Astrocyte (in vitro differentiated cells and primary cell): ENCODE measurements at places on chromosomes 5 and 9.

DNA sequence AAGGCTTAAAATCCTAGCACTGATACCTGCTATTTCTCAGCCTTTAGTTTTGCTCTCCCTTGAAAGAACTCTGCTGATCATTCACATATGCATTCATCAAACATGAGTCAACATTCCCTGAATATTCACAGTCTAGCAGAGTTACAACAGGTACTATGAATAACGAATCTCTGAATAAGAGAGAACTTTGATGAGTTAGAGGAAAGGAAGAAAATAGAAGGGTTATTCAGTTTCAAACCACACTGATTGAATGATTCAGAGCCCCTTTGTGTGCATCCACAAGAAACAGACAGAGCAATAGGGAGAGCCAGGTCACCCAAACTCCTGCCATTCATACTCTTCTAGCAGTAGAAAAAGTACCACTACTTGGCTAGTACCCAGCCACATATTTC is 36.0 kb downstream of the FOXD1 start:
- peak; percentile 94 for DNase-seq

DNA sequence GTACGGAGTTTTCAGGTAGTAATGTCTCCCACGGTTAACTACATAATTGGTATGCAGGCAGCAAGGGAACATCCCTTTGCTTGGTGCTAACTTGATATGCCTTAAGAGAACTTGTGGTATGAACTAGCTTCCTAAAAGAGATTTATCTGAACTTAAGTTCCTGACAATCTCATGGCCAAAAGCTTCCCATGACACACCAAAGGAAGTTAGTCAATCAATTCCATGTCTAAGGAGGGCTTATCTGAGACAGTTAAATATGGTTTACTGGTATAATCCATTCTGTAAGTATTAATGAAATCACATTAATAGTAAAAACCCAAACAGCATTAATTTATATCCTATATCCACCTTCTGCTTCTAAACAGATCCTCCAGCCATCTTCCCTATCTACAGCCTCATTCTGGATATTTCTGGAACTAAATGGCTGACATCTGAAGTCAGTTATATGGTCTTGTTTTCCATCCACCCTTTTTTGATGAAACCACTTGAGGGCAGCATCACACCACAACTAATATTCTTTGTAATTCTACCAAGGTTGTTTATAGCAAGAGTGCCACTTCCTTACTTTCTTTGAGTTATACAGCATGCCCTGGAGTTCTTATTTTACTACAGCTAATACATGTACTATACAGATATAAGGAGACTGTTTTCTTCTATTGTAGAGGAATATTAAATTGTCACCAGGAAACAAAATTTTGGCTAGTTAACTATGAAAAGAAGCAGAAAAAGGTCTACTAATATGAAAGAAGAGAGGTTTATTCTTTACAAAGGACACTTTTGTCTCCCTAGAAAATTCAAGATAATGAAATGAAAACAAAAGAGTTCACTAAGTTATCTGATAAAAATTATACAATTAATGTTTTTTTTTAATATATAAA is 34.7 kb downstream of the SHOC1 start:
- peak; percentile 60 for DNase-seq

DNA sequence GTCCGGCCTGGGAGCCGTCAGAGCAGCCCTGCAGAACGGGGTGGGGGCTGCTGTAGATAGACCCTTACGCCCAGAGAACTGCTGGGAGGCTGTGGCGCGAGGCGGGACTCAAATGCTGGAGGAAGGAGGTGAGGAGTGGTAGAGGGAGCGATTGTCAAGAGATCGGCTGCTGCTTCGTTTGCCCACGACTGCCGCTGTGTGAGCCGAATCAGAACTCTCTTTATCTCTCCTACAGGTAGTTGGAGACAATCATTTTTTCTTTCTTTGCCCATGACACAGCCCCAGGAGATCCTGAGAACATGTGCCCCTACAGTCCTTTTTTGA is 456 bp downstream of the ZNF79 start:
- no peak for DNase-seq

DNA sequence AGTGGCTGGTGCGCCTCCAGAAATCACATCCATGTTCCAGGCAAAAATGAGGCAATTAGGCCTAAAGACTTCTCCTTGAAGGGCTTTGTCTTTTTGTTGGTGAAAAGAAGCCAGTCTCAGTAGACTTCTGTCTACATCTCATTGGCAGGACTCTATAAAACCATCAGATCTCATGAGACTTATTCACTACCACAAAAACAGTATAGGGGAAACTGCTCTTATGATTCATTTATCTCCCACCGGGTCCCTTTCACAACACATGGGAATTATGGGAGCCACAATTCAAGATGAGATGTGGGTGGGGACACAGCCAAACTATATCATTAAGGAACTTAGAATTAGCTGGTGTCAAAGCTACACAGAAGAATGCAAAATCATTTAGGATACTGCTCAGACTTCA is 77.7 kb upstream of the SNX2 start:
- no peak for DNase-seq

DNA sequence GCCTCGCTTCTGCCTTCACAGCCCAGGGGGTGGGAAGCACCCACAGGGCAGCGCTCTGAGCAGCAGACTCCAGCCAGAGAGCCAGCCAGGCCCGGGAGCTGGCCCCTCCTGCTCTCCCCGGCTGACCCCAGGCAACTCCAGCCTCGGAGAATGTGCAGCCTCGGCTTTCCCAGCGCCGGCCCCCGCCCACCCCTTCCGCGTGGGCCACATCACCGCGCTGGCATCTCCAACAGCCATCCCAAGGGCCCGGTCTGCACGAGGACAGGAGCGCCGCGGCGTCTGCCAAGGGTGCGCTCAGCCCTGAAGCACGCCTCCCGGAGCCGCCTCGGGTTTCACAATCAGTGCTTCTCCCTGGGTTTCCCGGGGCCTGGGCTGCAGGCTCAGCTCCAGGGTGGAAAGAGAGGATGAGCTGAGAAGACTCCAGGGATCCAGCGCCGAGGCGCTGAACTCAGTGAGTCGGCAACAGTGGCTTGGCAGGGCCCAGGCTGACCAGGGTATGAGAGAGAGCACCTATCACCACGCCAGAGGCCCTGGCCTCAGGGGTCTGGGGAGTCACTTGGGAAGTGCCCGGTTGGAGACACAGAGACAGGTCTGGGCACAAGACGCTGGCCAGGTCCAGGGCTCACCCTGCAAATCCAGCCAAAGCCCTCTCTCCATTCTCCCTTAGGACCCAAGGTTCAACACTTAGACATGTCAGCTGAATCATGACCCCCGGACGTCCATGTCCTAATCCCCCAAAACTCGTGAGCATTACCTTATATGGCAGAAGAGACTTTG is 79.6 kb downstream of the ADAMTS2 start:
- peak; percentile 97 for DNase-seq

DNA sequence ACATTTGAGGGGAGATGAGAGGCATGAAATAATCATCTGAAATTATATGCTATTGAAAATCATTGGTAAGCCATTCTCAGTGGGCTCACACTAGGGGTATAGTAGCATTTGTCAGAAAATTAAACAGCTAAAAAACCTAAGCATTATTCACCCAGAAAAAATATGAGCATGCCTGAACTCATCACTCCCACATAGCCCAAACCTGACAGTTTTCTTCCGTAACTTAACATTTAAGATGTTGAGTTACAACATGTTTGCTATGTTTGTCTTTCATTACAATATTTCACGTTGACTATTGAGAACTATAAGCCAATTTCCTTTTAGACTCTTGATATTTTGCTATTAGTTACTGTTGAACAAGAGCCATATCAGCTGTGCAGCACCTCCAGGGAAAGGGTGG is 23.5 kb upstream of the GHR start:
- no peak for DNase-seq

DNA sequence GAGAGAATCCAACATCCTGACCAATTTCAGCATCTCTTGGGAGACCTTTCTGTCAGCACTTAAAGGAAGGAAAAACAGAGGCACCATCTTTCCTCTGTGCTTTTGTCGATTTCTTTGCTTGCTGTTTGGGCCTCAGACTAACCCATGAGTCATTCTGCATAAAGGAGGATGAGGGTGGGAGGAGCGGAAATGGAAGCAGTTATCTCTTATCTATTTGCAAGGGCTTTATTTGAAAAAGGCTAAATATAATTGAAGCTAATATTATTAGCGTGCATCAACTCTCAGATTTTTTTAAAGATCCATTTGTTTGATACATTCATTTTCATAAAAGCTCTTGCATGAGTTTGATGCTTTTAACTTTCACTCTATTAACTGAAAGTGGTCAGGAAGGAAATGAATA is 72.9 kb downstream of the ZNF622 start:
- DNase-seq = no peak

DNA sequence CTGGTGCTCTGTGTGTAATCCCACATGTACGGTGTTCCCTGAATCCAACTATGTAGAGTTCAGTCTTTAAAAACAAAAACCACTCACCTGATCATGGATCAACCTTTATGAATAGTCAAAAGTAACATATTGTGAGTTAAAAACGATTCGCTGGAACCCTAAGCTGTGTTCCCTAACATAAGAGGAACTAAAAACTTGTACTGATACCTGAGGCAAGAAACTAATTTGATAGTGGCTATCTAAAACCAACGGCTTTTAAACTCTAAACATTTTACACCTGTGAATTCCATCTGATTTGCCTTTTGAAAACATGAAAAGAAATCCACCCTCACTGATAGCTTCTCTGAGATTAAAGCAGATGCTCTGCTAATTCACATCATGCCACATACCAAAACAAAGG is 101.5 kb downstream of the DEPDC1B start:
- no peak for DNase-seq

GRCh38 chr9:128292009-128292408 is 15.9 kb downstream of the SWI5 start:
- DNase-seq = no peak

DNA sequence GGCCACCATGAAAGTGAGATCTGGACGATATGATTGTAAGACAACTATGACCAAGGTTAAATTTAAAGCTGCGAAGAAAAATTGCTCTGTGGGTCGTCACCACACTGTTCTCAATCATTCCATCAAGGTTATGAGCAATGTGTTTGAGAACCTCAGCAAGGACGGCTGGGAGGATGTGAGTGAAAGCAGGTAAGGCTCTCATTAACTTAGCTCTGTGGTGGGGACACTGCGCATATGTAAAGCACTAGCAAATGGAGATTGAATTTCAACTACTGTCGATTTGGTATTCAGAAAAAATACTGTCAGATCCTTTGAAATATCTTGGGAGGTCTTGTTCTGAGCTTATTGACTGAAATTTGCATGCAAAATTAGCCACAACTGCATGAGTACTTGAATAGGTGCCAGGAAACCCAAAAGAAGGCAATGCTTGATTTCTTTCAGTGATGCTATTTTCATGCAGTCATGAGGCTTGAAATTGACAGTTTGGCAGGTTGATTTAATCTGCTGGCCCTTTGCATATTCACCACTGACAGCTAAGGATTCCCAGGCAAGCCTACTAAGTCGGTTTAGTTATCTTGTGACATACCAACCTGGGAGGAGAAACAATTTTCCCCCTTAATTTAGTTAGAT is 183.9 kb upstream of the SH3GL2 start:
- DNase-seq = no peak

DNA sequence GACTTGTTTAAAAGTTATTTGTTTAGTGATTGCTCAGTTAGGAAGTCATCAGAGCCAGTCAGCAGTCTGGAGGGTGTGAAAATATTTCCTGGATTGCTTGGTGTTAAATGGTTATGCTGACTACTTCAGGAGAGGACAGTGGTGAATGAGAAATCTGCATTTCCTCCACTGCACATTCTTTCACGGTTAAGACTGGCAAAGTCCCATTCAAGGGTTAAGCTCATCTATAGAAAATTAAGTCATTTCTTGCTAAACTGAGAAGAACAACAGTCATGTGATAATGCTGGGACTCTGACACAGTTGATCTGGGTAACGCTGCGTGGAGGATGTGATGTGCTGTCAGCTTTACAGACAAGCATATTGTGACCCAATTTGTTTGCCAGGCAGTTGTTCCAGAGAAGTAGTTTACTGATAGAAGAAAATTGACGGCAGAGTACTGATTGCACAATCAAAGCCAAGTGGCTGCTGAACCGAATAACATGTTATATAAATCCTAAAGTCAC is 80.4 kb downstream of the GRAMD2B start:
- peak; percentile 38 for DNase-seq

DNA sequence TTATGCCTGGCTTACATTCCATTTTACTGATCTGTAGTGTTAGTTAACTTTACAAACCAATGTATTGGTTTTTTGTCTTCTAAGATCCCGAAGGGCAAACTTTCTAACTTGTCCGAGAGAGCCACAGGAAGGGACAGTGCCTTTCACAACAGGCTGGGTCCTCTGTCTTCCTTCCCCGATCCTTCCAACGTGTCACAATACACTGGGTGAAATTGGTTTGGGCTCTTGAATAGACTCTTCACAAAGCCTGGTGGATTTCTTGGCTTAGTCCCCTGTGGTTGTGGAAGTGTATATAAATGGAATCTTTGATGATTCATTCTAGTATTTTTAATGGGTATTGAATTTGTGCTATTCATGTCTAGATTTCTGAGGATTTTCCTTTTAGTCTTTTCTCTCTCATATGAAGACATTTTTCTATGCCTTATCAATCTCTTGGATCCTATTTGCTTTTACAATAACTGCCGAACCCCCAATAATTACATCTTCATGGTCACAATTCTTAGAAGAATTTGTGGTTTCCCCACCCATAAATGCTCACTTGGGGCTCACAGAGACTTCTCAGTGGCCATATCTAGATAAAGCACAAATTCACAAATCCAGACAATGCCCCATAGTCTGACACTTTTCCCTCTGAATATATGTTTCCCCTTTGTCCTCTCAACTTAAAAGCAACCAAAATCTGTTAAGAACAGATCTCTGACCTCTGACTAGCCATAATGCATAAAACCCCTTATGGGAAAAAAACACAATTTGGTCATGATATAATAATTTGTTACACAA is 107.7 kb downstream of the MTRR start:
- peak; percentile 20 for DNase-seq

GRCh38 chr9:68495247-68495646 is 45.4 kb downstream of the TMEM252 start:
- no peak for DNase-seq

GRCh38 chr5:14672484-14673394 is 8.2 kb downstream of the OTULIN start:
- DNase-seq = no peak

DNA sequence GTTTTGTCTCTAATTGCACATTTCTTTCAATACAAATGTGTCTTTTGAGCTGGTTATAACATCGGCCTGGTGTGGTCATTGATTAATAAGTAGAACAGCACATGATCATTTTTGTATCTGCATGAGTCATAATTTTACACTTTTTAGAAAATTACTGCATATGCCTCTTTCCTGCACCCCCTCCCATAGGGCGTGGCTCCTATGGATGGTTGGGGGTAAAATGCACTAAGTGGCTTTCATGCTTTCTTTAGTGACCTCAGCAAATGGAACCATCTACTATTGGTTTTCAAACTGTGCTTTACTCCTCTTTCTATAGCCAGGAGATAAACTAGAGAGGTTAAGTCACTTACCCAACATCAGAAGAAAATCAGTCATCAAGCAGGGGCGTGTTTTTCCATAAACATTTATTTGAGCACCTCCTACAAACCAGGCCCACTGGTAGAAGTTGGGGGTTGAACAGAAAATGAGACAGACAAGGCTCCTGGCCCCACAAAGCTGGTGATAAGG is 3.8 kb downstream of the ANXA6 start:
- DNase-seq = no peak

DNA sequence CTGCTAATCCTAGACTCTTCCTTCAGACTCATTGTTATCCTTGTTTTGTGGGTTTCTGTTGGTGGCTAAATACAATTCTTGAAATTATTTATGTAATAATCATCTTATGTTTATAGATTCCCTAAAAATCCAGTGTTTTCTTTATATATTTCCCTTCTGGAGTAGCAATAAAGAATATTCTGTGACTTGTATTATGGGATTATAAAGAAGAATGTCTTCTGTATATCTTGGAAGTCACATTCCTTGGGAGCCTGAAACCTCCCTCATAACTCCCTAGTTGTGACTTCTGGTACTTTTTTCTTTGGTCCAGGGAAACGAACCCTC is 356.1 kb downstream of the TMEM167A start:
- DNase-seq = no peak
